ENCODE measurements at places on chromosomes 12 and 14. TPM values are rescaled to one million over a fixed set of nuclear protein-coding genes. Genes with fewer than 3 reads are reported as not detected.
A peak's percentile ranks its signal among the peaks of the same experiment; 100 is the strongest.

DNA sequence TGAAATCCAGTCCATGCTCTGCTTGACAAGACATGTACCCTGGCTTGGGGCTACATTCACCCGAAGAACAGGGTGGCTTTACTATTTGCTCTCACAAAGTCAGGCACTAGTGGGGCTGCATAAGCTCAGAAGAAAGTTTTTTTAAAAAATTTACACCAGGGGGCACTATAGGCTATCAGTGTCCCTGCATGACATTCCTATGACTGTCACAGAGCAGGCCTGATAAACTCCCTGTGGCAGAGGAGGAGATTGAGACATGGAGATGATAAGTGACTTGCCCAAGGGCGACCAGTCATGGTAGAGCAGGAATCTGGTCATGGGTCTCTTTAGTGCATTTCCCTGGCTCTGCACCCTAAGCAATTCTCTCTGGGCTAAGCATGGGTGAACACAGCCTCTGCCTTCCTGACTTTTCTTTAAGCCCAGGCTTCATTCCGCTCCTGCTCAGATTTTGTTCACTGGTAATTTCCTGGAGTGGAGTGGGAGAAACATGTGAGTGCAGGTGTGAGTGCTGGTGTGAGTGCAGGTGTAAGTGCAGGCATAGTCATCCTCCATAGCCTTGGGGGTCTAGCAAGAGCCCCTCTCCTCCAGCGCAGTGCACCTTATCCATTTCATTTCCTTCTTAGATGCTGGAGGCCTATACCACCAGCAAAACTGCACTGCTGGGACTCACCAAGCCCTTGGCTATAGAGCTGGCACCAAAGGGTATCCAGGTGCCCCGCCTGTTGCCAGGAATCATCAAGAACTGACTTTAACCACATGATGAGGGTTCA lies 91.6 kb downstream of the DHRS2 start:
- no peak for DNase-seq

DNA sequence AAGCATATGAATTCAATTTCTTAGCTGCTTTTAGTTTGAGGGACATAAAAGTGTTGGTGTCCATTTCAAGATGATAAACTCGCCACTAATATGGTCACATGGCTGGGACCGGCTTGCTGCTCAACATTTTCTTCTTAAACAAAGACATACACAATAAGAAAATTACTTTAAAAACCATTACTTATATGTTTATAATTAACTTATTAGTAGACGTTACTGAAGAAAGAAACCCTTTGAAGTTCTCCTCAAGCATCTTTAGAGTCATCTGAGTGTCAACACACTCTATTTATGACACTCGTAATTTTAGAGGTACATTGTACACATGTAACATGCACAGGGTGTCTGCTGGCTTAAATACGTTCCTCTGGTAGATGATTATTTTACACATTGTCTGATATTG lies 74.7 kb downstream of the BMP4 start:
- DNase-seq, result no peak

DNA sequence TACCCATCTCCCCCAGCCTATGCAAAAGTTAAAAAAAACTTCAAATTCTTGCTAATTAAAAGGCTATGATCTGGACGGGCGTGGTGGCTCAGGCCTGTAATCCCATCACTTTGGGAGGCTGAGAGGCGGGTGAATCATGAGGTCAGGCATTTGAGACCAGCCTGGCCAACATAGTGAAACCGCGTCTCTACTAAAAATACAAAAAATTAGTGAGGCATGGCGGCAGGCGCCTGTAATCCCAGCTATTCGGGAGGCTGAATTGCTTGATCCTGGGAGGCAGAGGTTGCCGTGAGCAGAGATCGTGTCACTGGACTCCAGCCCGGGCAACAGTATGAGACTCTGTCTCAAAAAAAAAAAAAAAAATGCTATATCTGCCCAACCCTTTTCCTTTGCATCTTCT lies 925.4 kb downstream of the GALC start:
- DNase-seq, result no peak

GRCh38 chr14:35631071-35631805 lies 97.3 kb downstream of the INSM2 start:
- DNase-seq, result no peak

DNA sequence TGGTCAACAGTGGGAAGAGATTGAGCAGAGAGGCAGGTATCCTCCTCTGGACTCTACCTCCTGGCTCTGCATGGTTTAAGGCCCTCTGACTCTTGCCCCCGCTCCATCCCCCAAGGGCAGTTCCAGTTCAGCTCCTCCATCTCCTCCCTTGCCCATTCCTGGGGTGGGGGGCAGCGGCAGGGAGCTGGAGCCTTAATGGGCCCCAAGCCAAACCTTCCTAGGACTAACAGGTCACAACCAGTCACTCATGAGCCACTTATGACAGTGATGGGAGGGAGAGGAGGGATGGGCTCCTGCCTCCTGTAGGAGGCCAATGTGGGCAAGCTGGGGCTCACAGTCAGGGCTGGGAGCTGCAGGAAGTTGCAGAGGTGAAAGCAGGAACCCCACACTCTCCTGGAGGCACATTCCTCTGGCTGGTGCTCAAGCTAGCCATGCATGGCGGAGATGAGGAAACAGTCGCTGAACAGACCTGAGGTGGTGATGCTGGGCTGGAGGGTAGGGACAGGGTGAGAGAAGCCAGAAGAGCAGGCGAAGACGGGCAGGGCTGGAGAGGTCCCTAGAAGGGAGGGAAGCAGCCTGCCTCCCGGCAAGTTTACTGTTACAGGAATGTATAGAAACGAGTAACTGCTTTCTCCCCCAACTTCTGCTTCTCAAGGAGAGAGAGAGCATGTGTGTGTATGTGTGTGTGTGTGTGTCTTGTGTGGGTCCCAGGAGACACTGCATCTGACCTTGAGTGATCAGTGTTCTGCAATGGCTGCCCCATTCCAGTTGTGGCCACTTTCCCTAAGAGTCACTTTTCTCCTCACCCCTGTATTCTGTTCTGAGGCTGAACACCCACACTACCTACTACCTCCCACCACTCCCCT lies 5.0 kb upstream of the RAPGEF3 start:
- DNase-seq, result no peak

- no peak for DNase-seq
These were observed 171.6 kb downstream of the ITPR2 start for GRCh38 chr12:26661399-26661798.

GRCh38 chr12:13099066-13099843 lies 4.2 kb downstream of the GSG1 start:
- no peak for DNase-seq

Gene ADCY4
- 48.5 TPM for polyA plus RNA-seq

- DNase-seq, result peak; percentile 54
These were observed 945 bp upstream of the HIP1R start for GRCh38 chr12:122834104-122834920.

Gene ATG2B
- 44.1 TPM for polyA plus RNA-seq
